Uterine smooth muscle cell (primary cell): ENCODE measurements at places on chromosomes 16 and 17. TPM values are rescaled to one million over a fixed set of nuclear protein-coding genes. Genes with fewer than 3 reads are reported as not detected.

The CCL5 gene
- total RNA-seq, result not detected in 2 replicates

The SLC22A31 gene
- total RNA-seq, result under 0.01 and 0.25 TPM in 2 replicates

The CPHXL2 gene
- not detected in 2 replicates for total RNA-seq

The IRX5 gene
- total RNA-seq, result not detected in 2 replicates

The CBX1 gene
- total RNA-seq, result 57.4 and 92.6 TPM in 2 replicates

The FAM222B gene
- total RNA-seq, result 1.8 and 2.0 TPM in 2 replicates

The HAS3 gene
- 0.25 and 0.44 TPM in 2 replicates for total RNA-seq

The MAPT gene
- 0.33 and 0.75 TPM in 2 replicates for total RNA-seq

The GPR139 gene
- not detected in 2 replicates for total RNA-seq

The CCDC154 gene
- 0.22 and 0.25 TPM in 2 replicates for total RNA-seq

The IRX6 gene
- total RNA-seq, result not detected in 2 replicates

The HS3ST2 gene
- total RNA-seq, result 0.11 and 0.75 TPM in 2 replicates

The ZPBP2 gene
- not detected in 2 replicates for total RNA-seq

The UMOD gene
- not detected in 2 replicates for total RNA-seq

The SULT1A1 gene
- total RNA-seq, result 0.77 and 0.87 TPM in 2 replicates

The RNU2-1 gene
- not detected in 2 replicates for total RNA-seq

The ADAM11 gene
- 0.75 and 0.77 TPM in 2 replicates for total RNA-seq

The CACNG5 gene
- total RNA-seq, result not detected in 2 replicates

The SGCA gene
- 0.33 and 1.9 TPM in 2 replicates for total RNA-seq

The MARVELD3 gene
- total RNA-seq, result not detected in 2 replicates

The CD7 gene
- total RNA-seq, result not detected in 2 replicates

The CDK10 gene
- total RNA-seq, result 58.2 and 58.4 TPM in 2 replicates

The CDC42EP4 gene
- 36.9 and 38.1 TPM in 2 replicates for total RNA-seq

The CA10 gene
- total RNA-seq, result not detected in 2 replicates

The CFAP97D1 gene
- under 0.01 TPM in 1 of 2 replicates, not detected in the other for total RNA-seq

The CSH2 gene
- under 0.01 TPM in 1 of 2 replicates, not detected in the other for total RNA-seq

The KRT24 gene
- not detected in 2 replicates for total RNA-seq

The ACSM2B gene
- total RNA-seq, result not detected in 2 replicates

The ARL6IP1 gene
- total RNA-seq, result 412 and 762 TPM in 2 replicates

The CCL4 gene
- not detected in 2 replicates for total RNA-seq

The GDPD3 gene
- total RNA-seq, result 0.55 and 1.1 TPM in 2 replicates

The ABCA6 gene
- 7.9 and 9.7 TPM in 2 replicates for total RNA-seq

The TEX19 gene
- total RNA-seq, result 0.12 TPM in 1 of 2 replicates, not detected in the other

The CDH16 gene
- total RNA-seq, result not detected in 2 replicates

The CLEC19A gene
- not detected in 2 replicates for total RNA-seq

The PRSS36 gene
- total RNA-seq, result 0.33 and 0.75 TPM in 2 replicates

The CEMP1 gene
- 0.12 TPM in 1 of 2 replicates, not detected in the other for total RNA-seq

The WNT9B gene
- total RNA-seq, result not detected in 2 replicates

The PRCD gene
- 2.4 and 5.2 TPM in 2 replicates for total RNA-seq

The EMP2 gene
- total RNA-seq, result 9.7 and 23.0 TPM in 2 replicates

The VASN gene
- 94.3 and 150 TPM in 2 replicates for total RNA-seq

The TSPAN10 gene
- 1.3 and 4.0 TPM in 2 replicates for total RNA-seq

The TERF2IP gene
- 55.9 and 65.4 TPM in 2 replicates for total RNA-seq

The SLC35G6 gene
- not detected in 2 replicates for total RNA-seq

The RHBDL3 gene
- under 0.01 and 0.22 TPM in 2 replicates for total RNA-seq

The TXNL4B gene
- 11.2 and 13.2 TPM in 2 replicates for total RNA-seq

The PERCC1 gene
- not detected in 2 replicates for total RNA-seq

The HP gene
- total RNA-seq, result 0.11 TPM in 1 of 2 replicates, not detected in the other
